ENCODE measurements at places on chromosomes 16 and 17.

- DNase-seq = no peak
Observed at GRCh38 chr16:83159049-83159448, 532.3 kb downstream of the CDH13 start.

DNA sequence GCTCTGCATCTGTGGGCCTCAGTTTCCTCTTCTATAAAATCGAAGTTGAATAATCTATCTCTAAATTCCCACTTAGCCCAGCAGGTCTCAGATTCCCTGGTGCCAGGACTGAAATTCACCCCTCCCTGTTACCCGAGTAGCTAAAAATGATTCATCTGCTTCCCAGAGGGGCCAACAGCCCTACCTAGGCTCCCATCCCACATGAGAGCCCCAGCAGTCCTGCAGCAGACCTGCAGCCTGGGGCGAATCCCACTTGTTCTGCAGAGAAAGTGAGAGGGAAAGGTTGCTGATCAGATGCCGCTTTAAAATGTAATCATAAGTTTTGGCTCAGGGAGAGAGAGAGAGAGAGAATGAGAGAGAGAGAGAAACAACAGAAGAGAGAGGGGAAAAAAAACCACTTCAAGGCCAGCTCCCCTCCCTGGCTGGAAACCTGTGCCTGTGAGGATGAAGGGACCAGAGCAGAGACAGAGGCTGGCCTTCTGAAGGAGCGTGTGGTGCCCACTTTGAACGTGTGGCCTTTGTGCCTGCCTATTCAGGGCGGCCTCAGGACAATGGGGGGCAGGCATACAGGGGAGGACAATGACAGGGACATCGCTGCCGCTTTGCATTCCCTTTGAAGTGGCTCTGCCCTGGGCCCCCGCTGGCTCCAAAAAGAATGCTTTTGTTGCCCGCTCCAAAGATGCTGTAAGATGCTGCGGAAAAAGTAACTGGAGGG lies 85.2 kb upstream of the NKD1 start:
- DNase-seq = no peak

DNA sequence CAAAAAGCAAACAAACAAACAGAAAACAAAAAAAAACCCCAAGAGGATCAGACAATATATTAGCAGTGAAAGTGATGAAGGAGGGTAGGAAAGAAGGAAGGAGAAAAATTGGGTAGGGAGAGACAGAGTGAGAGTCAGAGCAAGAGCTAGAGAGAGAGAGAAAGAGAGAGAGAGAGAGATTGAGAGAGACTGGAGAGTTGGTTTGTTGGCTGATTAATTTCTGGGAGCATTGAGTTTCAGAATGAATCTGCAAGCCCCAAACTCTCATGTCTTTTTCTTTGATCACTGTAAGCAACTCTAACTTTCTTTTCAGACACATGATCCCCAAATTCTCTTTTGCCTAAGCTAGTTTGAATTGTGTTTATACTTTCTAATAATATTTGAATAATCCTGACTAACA lies 388.1 kb downstream of the SHISA9 start:
- no peak for DNase-seq

DNA sequence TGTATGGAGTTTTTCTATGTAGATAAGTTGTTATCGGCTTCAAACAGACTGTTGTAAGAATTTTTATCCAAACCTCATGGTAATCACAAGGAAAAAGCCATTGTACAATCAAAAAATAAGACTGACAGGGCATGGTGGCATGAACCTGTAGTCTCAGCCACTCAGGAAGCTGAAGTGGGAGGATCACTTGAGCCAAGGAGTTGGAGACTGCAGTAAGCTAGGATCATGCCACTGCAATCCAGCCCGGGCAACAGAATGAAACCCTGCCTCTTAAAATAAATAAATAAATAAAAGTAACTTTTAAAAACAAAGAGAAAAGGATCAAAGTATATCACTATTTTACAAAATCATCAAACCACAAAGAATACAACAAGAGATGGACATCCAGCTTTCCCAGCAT lies 14.4 kb downstream of the OR1A1 start:
- no peak for DNase-seq

GRCh38 chr17:74210191-74211140 lies 2.9 kb upstream of the TTYH2 start:
- DNase-seq = peak; percentile 70

GRCh38 chr16:55462241-55462640 lies 16.8 kb upstream of the MMP2 start:
- DNase-seq = no peak

DNA sequence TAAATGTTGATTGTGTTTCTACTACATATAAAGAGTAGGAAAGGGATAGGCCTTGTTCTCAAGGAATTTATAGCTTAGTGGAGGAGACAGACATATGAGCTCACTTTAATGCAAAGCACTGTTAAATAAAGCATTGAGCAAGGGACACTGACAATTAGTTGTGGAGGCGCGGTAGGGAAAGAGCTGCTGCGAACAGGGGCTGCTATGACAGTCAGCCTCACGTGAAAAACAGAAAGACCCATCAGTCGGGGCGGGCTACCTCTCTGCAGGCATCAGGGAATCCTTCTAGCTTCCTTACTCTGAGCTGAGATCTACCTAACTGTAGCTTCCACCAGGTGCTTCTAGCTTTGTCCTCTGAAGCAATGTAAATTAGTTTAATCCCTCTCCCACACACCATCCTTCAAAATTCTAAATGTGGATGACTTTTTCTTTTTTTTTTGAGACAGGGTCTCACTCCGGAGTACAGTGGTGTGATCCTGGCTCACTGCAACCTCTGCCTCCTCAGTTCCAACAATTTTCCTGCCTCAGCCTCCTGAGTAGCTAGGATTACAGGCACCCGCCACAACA lies 129.9 kb upstream of the ZFHX3 start:
- DNase-seq = no peak

- DNase-seq = no peak
Observed at GRCh38 chr17:76948726-76949342, 80.6 kb downstream of the MGAT5B start.

DNA sequence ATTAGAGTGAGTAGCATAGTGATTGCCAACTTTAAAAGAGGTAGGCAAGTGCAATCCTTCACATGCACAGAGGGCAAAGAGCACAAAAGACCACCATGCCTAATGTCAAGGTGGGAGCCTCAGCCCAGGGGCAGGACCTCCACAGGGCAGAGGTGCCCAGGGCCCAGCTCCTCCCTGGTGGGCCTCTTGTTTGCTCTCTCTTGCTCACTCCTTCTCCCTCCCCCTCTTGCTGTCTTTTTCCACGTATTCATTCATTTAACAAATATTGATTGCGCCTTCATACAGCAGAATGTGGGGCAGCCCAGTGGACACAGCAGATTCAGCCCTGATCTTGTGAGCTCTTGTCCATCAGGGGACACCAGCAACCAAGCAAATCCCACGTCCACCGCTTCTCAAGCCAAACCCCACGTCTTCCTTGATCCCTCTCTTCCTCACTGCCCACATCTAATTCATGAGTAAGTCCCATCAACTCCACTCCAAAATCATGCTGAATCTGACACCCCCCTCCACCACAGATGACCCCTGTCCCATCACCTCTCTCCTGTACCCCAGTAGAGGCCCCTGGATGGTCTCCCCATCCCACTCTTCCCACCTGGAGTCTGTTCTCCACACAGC lies 44.1 kb upstream of the RPL38 start:
- DNase-seq = no peak

DNA sequence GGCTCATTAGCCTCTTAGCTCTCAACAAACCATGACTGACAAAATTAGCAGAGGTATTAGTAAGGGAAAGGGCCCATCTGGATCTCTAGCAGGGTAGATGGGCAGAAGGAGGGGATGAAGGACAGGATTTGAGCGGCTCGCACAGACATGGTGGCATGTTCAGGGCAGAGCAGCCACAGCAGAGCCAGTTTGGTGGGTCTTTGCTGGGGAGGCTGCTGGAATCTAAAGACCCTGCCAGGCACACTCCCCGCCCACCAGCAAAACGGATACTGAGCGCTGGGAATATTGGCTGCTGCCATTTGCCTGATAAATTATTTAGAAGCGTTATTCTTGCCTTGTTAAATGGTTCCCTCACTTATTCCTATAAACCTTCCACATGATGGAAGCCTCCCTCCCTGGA lies 20.7 kb upstream of the NAT9 start:
- DNase-seq = no peak

DNA sequence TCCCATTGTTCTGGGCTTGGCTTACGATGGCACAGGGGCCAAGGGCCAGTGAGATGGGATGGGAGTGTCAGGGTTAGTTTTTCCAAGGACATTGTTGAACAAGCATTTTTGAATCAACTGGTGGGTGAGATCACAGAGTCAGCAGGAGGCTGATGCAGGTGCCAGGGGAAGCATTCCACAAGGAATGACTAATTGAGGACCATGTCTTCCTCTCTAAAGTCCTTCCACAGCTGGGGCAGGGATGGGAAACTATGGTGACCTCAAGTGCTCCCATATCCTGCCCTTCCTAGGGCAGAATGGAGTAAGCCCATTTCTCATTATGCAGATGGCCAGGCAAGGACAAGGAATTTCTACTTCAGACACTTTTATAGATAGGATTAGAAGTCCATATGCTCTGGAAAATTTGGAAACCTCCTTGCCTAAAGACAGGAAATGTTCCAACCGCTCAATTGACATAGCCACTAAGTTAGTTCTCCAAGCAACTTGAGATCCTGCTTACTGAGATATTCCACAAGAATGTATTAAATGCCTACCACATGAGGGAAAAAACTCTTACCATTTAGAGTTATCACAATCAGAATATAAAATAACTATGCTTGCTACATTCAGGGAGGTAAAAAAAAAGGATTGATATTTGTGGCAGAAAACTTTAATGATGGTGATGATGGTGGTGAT lies 21.2 kb upstream of the ENGASE start:
- peak; percentile 40 for DNase-seq

GRCh38 chr17:45338996-45339535 lies 22.2 kb upstream of the MAP3K14 start:
- DNase-seq = no peak

GRCh38 chr16:85550422-85550864 lies 62.7 kb upstream of the GSE1 start:
- no peak for DNase-seq

DNA sequence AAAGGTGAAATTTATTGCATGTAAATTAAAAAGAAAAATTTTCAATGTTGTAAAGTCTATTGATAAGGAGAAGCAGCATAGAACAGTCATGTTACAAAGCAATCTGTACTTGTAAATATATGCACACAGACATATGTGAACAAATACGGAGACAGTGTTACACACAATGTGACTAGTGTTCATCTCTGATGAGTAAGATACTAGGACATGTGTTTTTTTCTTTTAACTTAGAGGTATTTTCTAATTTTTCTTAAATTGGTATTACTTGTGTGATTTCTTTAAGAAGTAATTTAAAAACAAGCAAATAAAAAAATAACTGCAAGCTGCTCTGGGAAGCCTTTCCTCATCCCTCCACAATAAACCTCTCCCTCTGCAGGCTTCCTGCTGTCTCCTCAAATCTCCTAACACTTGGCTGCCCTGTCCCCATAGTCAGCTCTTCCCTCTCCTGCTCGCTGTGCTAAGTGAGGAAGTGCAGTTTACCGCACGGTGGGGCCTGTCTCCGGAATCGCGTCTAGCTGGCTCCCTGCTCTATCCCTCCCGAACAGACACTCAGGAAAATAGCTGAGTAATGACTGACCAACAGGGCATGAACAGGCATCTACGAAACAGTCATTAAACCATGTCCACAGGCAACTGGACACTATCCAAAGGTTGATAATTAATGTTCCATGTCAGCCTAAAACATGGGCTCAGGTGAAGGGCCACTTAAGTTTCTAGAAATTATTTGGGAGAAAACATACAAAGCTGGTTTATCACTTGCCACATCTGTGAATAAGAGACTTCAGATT lies 35.9 kb downstream of the CMTM4 start:
- peak; percentile 87 for DNase-seq

DNA sequence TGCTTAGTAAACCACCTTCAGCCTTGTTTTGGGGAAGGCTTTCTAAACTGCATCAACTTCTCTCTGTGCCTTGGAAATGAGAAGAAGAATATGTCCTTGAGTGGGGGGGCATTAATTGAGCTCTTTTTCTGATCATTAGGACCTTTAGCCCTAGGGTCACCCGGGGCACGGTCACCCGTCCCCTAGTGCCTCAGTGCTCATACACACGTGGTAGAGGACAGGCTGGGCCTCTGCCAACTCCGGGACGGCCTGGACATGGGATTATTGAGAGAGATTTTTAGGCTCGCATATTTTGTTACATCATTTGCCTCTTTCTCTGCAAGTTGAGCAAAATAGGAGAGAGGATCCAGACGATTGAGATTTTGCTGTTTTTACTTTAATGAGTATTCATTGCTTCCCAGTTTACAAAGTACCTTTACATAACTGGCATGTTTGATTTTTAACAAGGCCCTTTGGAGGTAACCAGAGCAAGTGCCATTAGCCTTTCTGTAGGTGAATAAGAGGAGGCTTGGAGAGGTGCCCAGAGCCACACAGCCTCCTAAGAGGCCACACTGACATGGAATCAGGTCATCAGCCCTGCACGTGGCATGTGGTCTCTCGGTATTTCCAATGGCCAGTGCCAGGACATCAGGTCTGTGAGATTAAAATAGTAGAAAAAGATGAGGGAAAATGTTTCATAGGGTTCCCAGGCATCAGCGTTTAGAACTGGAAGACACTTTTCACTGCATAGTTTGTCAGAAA lies 11.1 kb downstream of the PMM2 start:
- no peak for DNase-seq
